ENCODE measurements at places on chromosomes 6 and 20.

DNA sequence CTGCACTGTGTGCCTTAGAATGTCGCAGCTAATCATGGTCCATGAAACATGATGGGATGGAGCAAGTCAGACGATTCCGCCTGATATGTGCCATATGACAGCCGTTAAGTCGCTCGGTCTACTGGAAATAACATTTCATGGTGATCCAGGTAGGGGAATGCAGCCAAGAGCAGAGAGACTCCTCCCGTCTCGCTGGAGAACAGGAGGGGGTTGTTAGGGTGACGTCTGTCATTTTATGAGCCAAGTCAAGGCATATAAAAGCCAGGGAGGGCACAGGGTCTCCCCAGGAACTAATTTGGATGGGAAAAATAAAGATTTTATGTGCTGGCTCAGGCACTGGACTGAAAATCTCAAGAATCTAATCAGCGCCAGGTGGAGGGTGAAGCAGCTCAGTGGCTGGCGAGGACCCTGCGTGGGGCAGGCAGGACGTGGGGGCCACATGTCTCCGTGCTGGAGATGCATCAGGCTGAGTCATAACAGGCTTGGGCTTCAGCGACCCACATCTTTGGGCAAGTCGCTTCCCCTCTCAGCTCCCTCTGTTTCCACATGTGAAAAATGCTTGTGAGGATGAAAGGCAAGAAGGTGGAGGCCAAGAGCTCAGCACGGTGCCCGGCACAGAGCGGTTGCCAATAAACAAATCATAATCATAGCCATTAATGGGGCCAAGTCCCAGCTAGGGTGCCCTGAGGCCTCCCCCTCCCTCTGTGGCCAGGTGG is 234.6 kb downstream of the ANKRD60 start:
- peak; percentile 21 for DNase-seq

- peak; percentile 91 for DNase-seq
Observed at GRCh38 chr6:57013521-57013926, 33.0 kb upstream of the KIAA1586 start.

DNA sequence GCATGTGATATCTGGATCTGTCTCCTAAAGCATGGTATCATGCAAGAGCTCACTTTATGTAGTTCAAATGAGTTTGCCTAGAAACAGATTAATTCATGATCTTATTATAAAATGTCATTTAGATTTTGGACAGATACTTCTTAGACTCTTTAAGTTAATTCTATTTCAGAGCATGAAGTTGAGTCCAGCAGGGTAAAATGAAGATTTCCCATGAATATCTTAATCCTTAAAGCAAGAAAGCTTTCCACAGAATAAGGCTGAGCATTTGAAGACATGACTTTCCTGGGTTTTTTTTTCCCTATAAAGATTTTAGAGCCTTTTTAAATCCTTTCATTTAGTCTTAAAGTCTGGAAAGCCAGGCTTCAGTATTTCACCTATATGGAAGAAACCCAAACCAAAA is 556.0 kb upstream of the GJE1 start:
- peak; percentile 13 for DNase-seq

GRCh38 chr20:58889334-58889760 is 36.8 kb downstream of the GNAS start:
- no peak for DNase-seq

- DNase-seq: no peak
Observed at GRCh38 chr6:167279766-167280446, 11.2 kb upstream of the UNC93A start.
